Caudate nucleus (tissue), 63 donors: ENCODE measurements at places on chromosomes 4 and X.

DNA sequence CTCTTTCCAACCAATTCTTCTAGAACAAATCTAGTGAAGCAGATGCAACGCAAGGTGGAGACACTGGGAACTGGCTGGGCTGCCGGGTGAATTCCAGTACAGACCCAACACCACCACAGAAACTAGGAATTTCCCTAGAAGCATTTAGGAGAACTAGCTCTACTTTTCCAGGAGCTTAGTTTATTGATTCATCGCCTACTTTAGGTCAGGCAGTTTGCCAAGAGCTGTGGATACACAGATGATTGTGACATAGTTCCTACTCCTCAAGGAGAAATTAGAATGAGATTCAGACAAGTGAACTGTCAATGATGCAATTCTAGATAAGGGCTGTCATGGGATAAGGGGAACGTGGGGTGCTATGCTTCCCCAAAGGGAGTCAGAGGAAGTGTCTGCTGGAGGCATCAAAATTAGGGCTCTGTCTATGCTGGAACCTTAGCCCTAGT lies 350.0 kb downstream of the CAMK2D start:
- no peak for DNase-seq

DNA sequence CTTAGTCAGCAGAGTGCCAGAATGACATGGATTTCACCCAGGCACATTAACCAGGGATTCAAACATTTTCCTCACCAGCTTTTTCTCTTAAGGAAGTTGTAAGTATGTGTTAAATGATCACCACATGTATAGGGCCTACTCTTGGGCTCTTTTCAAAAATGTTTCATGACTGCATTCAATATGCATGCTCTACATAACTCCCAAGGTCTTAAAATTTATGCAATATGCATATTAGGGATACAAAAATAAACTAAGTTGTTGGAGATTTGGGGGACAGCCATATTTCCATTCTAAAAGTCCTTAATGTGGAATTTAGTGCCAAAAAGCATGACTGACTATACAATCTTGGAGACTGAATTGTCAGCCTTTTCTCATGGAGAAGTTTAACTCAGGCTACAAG lies 25.0 kb upstream of the TRPC5OS start:
- no peak for DNase-seq

GRCh38 chr4:87838890-87839591 lies 6.3 kb downstream of the MEPE start:
- peak; percentile 66 for DNase-seq

DNA sequence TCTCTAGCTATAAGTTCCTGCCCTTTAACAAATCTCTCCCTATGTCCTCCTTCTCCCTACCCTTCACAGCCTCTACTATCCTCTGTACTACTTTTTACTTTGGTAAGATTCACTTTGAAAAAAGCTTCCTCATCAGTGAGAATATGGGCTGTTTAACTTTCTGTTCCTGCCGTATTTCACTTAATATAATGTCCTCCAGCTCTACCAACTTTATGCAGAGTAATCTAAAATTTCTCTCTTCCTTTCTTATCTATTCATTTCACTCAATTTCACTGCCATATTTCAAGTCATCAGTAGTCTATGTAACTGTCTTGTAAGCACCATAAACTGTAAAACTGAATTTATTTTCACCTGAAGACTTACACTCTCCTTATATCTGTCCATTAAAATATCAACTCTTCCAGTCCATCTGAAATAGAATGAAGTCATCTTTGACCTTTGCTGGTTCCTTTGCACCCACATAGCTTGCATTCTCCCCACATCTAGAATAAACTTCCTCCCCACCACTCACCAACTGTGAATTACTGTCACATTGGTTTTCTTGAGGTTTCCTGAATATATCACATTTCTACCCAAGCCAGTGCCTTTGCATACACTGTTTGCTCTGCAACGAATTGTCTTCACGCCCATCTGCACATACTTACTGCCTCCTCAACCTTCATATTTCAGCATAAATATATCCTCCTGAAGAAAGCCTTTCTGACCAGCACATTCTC lies 54.6 kb downstream of the ARAP2 start:
- no peak for DNase-seq

DNA sequence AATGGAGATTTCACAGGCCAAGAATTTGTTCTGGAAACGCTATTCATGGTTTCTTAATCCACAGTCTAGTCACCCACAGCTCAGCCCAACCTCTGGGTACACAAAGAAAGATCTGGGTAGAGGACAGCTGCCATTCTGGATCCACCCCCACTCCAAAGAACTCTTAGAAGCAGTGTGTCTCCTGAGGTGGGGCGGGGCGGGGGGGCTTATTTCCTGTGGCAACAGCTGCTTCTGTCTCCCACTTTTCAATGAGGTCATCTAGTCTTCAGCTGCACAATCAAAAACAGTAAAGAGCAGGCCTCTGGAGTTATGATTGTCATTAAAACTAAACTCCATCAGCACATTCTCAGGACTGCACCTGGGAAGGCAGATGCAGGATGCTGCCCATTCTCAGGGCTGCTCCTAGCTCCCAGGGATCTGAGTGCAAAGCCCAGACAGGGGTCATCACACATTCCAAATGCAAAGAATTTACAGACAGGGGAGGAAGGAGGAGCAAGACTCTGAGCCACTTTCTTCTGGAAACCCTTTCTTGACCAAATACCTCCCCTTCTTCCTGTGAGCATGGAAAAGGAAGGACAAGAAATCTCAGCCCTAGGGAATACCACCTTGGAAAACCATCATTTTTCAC lies 207.3 kb downstream of the HS6ST2 start:
- no peak for DNase-seq

GRCh38 chrX:31706466-31706865 lies 634.6 kb upstream of the FTHL17 start:
- DNase-seq: no peak

DNA sequence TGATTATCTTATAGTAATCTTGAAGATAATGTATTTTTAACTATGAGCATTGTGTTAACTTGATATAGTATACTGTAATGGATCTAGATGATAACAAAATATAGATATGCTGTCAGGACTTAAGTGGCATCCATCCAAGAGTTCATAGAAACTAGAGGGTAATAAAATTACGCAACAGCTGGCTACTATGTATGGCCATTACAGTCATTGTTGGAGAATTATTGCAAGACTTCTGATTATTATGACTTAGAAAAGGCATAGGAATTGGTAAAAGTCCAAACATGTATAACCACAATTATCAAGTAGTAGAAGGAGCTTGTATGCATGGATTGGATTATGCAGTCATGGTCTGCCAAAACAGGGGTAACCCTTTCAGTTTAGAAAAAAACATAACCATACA lies 9.5 kb downstream of the OGT start:
- no peak for DNase-seq

DNA sequence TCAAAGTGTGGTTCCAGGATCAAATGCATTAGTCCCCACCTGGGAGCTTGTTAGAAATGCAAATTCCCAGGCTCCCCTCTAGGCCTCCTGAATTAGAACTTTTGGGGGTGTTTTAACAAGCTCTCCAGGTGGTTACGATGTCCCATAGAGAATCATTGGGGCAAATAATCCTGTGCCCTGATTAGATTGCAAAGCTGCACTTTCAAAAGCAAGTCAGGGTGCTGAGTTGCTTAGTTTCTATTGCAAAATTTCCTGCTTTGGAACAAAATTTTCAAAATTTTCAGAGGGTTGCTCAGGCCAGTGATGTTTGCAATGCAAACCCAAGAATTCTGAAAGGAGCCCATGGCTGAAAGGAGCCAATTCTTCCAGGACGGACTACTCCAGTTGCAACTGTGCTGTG lies 71.0 kb downstream of the MGST2 start:
- DNase-seq: no peak

- no peak for DNase-seq
These were observed 288.4 kb downstream of the LHFPL1 start for GRCh38 chrX:112391313-112391712.

DNA sequence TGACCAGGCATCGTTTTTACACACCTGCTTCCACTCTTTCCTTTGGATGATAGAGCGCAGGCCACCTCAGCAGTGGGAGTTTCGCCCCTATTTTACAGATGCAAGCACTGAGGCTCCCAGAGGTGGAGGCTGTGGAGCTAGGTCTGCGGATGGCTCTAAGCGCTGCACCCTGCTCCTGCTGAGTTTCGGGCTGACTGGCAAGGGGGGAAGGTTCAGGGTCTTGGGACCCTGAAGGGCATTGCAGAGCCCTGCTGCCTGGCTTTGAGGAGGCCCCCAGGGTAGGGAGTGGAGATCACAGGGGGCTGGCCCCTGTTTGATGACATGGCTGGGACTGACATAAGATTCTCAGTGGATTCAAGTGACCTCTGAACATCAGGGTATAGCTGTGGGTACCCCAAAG lies 62.8 kb upstream of the NKX1-1 start:
- DNase-seq: no peak

DNA sequence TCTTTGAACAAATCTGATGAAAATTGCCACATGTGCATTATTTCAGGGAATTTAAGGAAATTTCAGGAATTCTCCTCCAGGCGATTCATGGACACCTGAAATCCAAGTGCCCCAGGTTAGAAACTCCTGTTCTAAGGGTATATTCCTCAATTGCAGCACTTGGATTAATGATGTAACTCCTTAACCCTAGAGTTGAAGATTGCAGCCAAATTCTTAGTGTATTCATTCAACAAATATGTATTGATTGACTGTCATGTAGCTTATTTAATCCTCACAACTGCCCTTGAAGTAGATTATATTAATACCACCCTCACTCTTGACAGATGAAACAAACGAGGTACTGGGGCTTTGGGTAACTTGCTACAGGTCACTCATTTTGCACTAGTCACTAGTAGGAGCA lies 11.3 kb downstream of the CETN2 start:
- DNase-seq: no peak

- DNase-seq: no peak
These were observed 901.8 kb downstream of the GLUD2 start for GRCh38 chrX:121949041-121949760.

- no peak for DNase-seq
These were observed 162.1 kb downstream of the TSPAN5 start for GRCh38 chr4:98496152-98496845.

GRCh38 chrX:630007-630611 lies 482 bp upstream of the SHOX start:
- no peak for DNase-seq

- no peak for DNase-seq
These were observed 2.4 kb downstream of the DNAJB14 start for GRCh38 chr4:99943904-99944437.

DNA sequence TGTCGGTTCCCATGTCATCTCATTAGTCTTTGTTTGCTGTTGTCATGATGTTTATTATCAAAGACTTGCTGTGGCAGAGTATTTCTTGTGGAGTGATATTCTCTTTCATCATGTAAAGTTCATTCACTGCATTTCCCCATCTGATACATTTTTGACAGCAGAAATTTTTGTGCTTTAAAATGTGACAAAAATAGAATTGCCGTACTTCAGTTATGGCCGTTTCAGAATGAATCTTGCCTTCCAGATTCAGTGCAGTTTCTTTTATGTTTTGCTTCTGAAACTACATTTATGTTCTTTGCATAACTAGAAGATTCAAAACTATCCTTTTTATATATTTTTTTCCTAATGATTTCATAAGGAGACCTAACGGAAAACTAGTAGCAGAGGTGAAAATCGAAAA lies 10.0 kb downstream of the CSTF2 start:
- no peak for DNase-seq

- DNase-seq: no peak
These were observed 599.9 kb upstream of the IGFBP7 start for GRCh38 chr4:57710053-57710452.

GRCh38 chr4:18691431-18692200 lies 670.1 kb upstream of the LCORL start:
- no peak for DNase-seq

DNA sequence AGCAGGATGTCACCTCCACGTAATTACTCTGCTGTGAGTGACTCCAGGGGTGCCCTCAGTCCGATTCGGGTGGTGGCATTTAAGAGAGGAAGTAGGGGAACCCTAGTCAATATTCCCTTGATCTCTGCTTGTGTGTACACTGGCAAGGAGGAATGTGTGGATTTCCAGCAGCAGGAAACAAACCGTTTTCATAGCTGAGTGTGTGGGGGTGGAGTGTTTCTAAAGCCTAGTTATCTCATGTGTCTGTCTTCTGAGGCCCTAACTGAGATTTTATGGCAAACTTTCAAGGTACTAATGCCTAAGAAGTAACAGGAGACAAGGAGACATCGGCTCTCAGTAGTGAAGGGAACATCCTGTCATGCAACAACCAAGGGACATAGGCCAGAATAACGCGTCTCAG lies 6.6 kb upstream of the CLDN24 start:
- DNase-seq: no peak

DNA sequence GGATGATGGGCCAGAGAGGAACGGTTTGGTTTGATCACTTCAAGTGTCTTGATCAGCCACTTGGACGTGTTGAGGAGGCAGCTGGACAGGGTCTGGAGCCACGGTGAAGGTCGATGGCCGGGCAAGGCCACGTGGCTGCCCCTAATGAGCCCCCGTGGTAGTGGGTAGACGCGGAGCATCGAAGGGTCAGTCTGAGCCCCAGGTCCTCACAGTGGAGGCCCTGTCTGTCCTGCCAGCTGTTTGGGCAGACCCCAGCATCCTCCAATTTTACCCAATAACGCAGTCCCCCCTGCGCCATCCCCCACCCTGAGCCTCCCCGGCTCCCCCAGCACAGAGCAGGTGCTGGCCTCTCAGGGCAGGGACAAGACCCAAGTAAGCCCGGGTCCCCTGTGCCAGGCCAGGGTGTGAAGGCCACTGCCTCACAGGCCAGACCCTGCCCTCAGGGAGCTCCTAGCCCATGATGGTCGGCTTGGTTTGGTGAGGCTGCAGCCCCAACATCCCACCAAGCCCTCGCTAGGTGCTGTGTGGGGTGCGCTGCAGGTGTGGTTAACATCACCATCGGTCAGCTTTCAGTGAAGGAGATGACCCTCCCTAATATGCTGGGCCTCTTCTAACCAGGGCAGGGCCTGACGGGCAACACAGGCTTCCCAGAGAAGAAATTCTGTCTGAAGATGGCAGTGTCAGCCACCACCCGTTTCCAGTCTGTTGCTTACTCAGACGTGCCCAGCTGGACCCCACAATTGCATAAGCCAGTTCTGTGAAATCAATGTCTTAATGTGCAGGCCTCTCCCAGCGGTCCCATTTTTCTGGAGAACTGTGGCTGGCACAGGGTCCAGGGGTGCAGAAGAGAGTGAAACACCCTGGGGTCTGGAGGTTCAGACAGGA lies 40.5 kb upstream of the NKX1-1 start:
- DNase-seq: no peak

DNA sequence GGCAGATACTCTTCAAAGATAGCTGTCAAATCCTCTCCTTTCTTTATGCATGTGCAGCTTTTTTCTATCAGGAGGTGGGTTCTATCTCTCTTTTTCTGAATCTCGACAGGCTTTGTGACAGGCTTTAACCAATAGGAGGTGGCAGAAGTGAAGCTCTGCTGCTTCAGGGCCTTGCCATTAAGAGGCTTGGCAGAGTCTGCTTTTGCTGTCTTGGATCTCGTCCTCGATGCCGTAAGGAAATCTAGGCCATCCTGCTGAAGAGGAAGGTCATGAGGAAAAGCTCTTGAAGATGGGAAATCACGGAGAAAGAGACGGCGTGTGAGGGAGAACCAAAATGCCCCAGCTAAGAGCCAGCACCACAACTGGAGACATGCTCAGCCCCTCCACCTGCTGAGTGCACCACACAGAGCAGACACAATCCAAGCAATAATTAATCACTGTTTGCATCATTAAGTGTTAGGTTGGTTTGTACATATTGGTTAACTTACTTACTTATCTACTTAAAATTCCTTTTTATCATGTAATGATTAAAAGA lies 92.2 kb downstream of the DDIT4L start:
- no peak for DNase-seq

- no peak for DNase-seq
These were observed 383.8 kb downstream of the OPHN1 start for GRCh38 chrX:68049466-68049865.

GRCh38 chr4:10722957-10723356 lies 38.4 kb upstream of the CLNK start:
- DNase-seq: no peak
